ENCODE measurements at places on chromosomes 4 and X.

GRCh38 chrX:41022566-41022965 lies 62.7 kb upstream of the USP9X start:
- DNase-seq, result no peak

GRCh38 chr4:1599491-1600210 lies 84.5 kb downstream of the FAM53A start:
- no peak for DNase-seq

GRCh38 chrX:134999469-134999868 lies 8.7 kb downstream of the SMIM10 start:
- DNase-seq, result no peak

DNA sequence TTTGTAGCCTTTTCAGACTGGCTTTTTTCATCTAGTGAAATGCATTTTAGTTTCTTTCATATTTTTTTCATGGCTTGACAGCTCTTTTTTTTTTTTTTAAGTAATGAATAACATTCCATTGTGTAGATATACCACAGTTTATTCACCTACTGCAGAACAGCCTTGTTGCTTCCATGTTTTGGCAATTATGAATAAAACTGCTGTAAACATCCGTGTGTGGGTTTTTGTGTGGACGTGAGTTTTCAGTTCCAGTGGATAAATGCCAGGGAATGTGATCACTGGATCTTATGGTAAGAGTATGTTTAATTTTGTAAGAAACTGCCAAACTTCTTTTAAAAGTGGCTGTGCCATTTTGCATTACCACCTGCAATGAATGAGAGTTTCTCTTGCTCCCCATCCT lies 160.8 kb downstream of the SOWAHB start:
- DNase-seq, result no peak

DNA sequence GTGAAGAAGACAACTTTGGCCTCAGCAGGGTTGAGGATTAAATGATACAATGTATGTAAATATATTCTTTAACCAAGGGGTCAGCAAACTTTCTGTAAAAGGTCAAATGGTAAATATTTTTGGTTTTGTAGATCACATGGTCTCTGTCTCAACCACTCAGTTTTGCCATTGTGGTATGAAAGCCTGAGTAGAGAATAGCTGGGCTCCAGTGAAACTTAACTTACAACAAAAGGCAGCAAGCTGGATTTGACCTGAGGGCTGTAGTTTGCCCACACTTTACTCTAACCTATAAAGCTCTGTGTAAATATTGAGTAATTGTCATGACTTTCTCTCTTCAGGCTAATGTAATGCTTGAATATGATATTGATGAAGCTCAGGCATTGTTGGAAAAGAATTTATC lies 19.6 kb downstream of the VBP1 start:
- DNase-seq, result no peak

DNA sequence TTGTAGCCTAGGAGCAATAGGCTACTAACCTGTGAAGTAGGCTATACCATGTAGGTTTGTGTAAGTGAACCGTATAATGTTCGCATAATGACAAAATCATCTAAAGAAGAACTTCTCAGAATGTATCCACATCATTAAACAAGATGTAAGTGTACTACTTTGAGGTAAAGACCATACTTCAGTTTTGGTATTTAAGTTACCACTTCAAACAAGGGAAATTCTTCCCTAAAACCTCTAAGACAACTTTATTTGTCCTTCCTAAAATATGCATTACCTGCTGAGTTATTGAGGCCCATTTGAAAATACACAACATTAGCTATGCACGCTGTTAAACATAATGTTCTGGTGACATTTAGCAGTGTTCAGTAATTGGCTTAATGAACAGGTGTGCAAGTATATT lies 182.7 kb downstream of the RPA4 start:
- no peak for DNase-seq
